ENCODE measurements at places on chromosomes 11 and 22. TPM values are rescaled to one million over a fixed set of nuclear protein-coding genes. Genes with fewer than 3 reads are reported as not detected.

KRTAP5-10 gene
- 1.5 TPM for total RNA-seq

FERMT3 gene
- total RNA-seq = 7.2 TPM

DEPDC5 gene
- total RNA-seq = 14.8 TPM

DNA sequence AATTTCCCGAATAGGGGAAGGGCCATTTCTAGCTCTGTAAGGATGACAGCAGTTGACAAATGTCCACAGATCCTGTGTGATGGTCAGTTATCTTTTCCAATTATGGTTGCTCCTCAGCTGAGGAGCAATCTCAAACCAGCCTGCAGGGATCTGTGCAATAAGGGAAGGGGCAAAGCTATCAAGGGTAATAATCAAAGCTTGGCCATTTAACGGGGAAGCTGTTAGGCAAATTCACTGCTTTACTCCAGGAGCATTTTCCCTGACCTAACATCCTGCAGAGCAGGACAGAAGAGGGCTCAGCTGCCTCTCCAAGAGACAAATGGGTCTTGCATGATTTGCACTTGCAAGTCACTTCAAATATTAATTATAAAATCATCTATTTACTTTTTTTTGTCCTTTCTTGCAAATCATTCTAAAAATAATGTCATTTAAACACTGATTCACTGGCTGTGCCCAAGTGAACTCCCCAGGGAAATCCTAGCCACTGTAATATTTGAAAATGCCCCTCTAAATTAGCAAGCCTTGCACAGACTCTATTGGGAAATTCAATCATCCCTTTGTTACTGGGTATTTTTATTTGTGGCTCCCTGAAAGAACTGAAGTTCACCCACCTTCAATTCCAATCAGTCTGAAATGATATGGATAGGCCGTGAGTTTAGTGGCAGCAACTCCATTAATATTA is 1256.7 kb downstream of the LRRC4C start:
- no peak for DNase-seq

DNA sequence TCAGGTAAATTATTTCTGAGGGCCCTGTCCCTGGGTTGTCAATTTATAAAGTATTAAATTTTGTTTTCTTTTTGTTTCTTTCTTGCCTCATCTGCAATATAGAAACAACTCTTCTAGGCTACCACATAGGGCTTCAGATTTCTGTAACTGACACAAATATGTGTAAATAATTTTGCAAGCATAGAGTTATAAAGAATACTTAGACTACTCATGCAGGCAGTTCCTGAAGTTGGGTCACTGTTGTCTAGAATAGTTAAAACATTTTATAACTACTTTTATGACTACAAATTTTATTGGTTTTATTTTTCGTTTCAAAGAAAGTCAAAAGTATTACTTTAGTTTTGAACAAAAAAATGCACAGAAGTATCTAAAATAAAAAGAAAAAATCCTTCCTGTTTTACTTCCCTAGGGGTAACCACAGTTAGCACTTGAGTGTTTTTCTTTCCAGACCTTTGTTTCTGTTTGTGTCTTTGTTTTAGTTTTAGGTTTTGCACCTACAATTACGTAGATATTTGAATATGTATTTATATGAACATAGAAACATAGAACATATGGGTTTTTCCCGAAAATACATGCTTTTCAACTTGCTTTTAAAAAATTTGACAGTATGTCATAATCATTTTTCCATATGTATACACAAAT is 12.4 kb upstream of the TMEM123 start:
- DNase-seq = no peak

- no peak for DNase-seq
Observed at GRCh38 chr11:118705791-118706545, 26.5 kb upstream of the TREH start.

- DNase-seq = peak; percentile 38
Observed at GRCh38 chr11:121451986-121452608, at the start of gene SORL1. TSS of gene SORL1 (plus strand) at chr11:121452314. CDS start at chr11:121452332, 18 bp downstream.
